Activated T-cell treated with anti-CD3 and anti-CD28 coated beads, Interleukin-2, amount 50 U/mL, for 72 hours (primary cell): ENCODE measurements at places on chromosomes 2 and 18. TPM values are rescaled to one million over a fixed set of nuclear protein-coding genes. Genes with fewer than 3 reads are reported as not detected.

Gene MATN3
- total RNA-seq = not detected

Gene LRP1B
- not detected for total RNA-seq

Gene NHEJ1
- 21.1 TPM for total RNA-seq

GRCh38 chr2:150916467-150917396 is 344.9 kb downstream of the RBM43 start:
- DNase-seq = no peak

GRCh38 chr2:170716851-170717598 is 1.9 kb downstream of the SP5 start:
- peak; percentile 65 for DNase-seq
